ENCODE measurements at places on chromosomes 1 and 21. TPM values are rescaled to one million over a fixed set of nuclear protein-coding genes. Genes with fewer than 3 reads are reported as not detected.

Gene LEPR
- total RNA-seq, result 1.9 TPM

- DNase-seq, result no peak
Measured at GRCh38 chr1:97114842-97115241, 393.3 kb downstream of the PTBP2 start.

DNA sequence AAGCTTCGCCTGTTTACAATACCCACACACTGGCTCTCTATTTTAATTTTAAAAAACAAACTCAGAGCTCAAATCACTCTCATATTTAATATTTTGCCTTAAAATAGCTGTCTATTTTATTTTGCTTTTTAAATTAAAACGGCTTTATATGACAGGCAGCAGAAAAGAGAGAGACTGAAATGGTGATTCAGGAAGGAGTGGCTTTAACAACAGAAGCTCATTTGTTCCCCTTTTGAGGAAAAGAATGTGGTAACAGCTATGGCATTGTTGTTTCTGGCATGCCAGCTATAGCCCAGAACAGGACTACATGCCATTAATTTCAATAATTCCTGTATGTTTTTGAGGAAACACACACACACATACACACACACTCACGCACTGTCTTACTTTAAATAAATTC, 234.2 kb upstream of the PTBP2 start:
- no peak for DNase-seq

GRCh38 chr1:81781749-81782148, 19.0 kb upstream of the ADGRL2 start:
- no peak for DNase-seq

Gene WNT3A
- not detected for total RNA-seq

Gene CFAP141
- total RNA-seq, result not detected

Gene DUSP23
- 22.2 TPM for total RNA-seq

DNA sequence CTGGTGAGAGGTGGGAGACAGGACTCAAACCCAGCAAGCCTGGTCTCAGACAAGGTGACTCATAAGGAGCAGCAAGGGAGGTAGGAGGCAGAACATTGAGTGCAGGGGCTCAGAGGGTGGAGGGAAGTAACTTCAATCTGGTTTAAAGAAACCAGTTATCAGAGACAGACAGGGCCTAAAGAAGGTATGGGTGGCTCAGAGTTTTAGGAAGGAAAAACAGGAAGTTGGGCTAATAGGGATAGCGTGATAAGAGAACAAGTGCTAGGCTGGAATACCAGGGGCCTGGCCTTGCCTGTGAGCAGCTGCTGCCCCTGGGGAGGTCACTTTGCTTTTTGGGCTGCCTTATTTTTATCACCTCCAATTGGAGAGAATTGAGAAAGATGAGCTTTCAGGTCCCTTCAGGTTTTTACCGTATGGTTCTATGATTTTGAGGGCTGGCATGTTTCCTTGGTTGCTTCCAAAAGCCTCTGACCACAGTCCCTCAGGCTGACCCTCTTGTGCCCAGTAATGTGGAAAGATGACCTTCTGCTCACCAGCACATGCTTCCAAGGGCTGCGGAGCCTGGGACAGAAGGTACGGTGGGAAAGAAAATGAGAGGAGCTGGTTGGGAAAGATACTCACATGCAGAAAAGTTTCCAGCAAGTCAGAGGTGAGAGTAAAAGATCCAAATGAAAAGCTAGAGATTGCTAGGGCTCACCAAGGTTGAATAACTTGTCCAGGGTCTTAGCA, 77.0 kb downstream of the DDR2 start:
- no peak for DNase-seq

Gene HSD11B1
- not detected for total RNA-seq

Gene KCNJ9
- not detected for total RNA-seq

Gene POU3F1
- total RNA-seq, result 0.83 TPM

GRCh38 chr1:171595324-171595723, 26.7 kb upstream of the MYOCOS start:
- no peak for DNase-seq

DNA sequence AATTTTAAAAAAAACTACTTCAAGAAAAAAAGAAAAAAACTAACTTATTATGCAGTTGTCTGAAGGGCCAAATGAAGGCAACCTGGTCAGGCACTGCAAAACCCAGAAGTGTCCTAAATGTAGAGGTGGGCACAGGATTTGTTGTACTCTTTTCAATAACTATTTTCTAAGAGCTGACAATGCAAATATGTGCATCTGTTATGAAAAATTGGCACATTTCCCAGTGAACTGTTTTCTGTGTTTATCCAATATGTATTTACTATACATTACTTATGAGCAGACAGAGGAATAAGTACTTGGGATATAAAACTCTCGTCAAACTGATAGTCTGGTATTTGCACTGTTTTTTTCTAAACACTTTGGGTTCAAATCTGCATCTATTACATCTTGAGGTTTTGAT, 188.0 kb upstream of the C21orf91 start:
- DNase-seq, result no peak

DNA sequence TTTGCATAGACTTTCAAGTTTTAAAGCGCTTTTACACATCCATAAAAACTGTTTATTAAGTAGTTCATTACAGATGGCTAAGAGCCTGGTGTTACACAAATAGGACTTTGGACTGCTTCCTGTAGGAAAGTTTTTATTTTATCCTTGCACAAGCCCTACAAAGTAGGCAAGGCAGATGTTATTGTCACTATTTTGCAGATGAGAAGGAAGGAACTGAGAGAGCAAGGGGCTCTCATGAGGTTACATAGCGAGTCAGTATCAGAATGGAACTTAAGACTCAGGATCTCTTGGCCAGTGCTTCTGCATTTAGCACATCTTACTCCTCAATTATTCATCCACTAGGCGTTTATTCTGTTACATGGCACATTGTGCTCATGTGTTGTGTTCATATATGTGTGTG, 2.6 kb upstream of the MAPKAPK2 start:
- no peak for DNase-seq

- DNase-seq, result no peak
Measured at GRCh38 chr1:23448846-23449245, 24.3 kb upstream of the TCEA3 start.

Gene IGSF8
- total RNA-seq, result 39.8 TPM

GRCh38 chr1:47991187-47991586, 6.0 kb downstream of the TRABD2B start:
- DNase-seq, result no peak

Measured in activated naive CD8-positive, alpha-beta T cell treated with anti-CD3 and anti-CD28 coated beads, Interleukin-2, amount 10 ng/mL, durations not matched to agents 7 days and 5 days (primary cell).